ENCODE measurements at places on chromosomes 13 and 19. TPM values are rescaled to one million over a fixed set of nuclear protein-coding genes. Genes with fewer than 3 reads are reported as not detected.

Gene PPFIA3
- total RNA-seq, result 4.3 TPM

Gene HIPK4
- 0.21 TPM for total RNA-seq

DNA sequence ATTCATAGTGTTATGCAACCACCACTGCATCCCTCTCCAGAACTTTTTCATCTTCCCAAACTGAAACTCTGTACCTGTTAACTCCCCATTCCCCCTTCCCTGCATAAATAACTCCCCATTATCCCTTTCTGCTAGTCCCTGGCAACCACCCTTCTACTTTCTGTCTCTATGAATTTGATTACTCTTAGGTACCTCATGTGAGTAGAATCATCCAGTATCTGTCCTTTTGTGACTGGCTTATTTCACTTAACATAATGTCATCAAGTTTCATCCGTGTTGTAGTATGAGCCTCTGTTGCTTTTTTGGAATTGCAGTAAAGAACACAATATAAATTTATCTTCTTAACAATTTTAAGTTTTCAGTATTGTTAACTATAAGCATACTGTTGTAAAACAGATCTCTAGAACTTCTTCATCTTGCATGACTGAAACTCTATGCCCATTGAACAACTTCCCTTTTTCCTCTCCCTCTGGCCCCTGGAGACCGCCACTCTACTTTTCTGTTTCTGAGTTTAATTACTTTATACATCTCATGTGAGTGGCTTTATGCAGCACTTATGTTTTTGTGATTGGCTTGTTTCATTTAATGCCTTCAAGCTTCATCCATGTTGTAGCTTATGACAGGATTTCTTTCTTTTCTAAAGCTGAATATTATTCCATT is 87.3 kb upstream of the ABCC4 start:
- H3K27ac ChIP-seq, result no peak overlapping the region
- no peaks in the 10 kb centered on the region for H3K4me1 ChIP-seq
- no peak overlapping the region for H3K4me3 ChIP-seq
- no peaks in the 10 kb centered on the region for H3K27me3 ChIP-seq
- no peaks in the 10 kb centered on the region for H3K36me3 ChIP-seq
- no peak for DNase-seq

DNA sequence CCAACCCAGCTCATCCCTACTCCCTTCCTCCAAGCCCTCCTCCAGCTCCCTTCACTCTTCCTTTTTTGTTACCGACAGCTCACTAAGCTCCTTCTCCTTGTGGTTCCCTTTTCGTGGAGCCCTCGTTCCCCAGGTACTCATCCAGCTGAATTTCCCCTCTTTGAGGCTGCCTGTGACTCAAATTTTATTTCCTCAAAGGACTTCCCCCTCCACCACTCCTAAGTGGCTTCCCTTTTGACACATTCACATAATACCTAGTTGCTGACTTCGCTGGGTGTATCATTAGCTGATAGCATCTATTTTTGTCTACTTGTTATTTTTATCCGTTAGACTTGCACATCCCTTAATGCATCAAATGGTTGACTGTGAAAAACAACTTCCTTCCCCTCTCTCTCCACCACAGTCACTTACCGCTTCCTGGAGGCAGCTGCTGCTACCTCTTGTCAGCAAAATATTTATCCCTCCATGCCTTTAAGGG is 14.5 kb downstream of the FFAR2 start:
- H3K4me1 ChIP-seq, result peaks cover 39% of the 10 kb centered on the region
- H3K36me3 ChIP-seq, result no peaks in the 10 kb centered on the region
- H3K27me3 ChIP-seq, result no peaks in the 10 kb centered on the region
- DNase-seq, result no peak
- H3K27ac ChIP-seq, result no peak overlapping the region

- H3K4me3 ChIP-seq, result no peak overlapping the region
- peaks cover 37% of the 10 kb centered on the region for H3K27me3 ChIP-seq
- H3K27ac ChIP-seq, result no peak overlapping the region
- peaks cover 31% of the 10 kb centered on the region for H3K4me1 ChIP-seq
These were observed 1.2 kb upstream of the GNG8 start for GRCh38 chr19:46637224-46637623.

GRCh38 chr13:109787135-109787954 is 962 bp upstream of the IRS2 start:
- H3K4me1 ChIP-seq, result peaks cover 35% of the 10 kb centered on the region
- no peaks in the 10 kb centered on the region for H3K27me3 ChIP-seq
- DNase-seq, result peak; percentile 66
- peaks cover 20% of the 10 kb centered on the region for H3K36me3 ChIP-seq
- H3K4me3 ChIP-seq, result peak overlapping the region; percentile 68

DNA sequence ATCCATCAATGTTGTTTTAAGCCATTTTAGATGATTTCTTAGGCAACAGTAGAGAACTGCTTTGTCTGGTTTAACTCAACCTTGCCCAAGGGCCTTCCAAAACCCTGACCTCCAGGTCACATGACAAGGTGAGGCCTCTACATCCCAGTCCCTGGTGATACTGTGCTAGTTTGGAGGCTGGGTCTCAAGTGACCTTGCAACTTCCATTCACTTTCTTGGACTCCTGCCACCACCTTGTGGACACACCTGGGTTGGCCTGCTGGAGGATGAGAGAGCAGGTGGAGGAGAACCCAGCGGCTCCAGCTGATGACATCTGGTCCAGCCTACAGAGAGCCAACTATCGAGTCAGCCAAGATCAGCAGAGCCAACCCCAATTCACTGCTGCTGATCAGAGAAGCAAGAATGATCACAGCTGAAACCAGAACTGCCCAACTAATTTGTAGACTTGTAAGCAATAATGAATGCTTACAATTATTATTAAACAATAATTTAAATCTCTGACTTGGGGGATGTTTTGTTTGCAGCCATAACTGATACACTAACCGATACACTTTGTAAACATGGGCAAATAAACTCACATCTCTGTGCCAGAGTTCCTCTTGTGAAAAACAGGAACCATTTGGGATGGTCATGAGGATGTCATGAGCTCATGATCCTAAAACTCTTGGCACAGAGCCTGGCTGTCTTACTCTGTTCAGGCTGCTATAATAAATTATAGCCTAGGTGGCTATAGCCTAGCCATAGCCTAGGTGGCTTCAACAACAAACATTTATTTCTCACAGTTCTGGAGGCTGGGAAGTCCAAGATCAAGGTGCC is 11.5 kb downstream of the FAM187B start:
- peak overlapping the region; percentile 46 for H3K27ac ChIP-seq
- no peaks in the 10 kb centered on the region for H3K36me3 ChIP-seq
- H3K4me1 ChIP-seq, result peaks cover 44% of the 10 kb centered on the region
- DNase-seq, result no peak

DNA sequence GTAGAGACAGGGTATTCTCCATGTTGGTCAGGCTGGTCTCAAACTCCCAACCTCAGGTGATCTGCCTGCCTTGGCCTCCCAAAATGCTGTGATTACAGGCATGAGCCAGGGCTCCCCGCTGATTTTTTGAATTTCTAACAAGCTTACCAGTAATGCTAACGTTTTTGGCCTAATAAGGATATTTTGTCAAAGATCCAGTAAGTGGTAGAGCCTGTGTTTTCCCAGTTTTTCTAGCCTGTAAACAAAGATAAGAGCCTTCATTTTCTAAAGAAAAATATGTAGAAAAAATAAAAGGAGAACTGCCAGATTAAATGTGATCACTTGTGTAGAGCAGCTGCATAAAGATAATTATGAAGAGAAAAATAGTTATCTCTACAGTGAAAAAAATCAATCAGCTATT is 37.7 kb downstream of the ZNF93 start:
- no peak for DNase-seq
- H3K4me1 ChIP-seq, result no peaks in the 10 kb centered on the region

Measured in lower lobe of right lung (tissue), 2 donors.